ENCODE measurements at places on chromosomes 6 and 20.

DNA sequence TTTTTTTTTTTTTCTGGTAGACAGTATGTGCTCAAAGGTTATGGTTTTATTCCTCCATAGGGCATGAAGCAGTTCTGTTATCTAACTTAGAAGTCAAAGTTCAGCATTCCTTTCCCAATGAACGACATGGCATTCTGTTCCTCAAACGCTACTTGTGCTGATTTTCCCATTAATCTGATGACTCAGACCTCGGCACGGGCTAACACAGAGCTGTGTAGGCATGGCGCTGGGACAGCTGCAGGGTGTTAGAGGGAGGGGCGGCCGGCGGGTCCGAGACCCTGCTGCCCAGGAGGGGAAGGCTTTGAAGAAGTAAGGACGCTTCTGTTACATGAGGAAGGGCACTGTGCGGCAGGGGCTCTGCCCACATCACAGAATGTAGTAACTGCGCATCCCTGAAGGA is 93.6 kb upstream of the AGPAT4 start:
- no peak for DNase-seq

- no peak for DNase-seq
Measured at GRCh38 chr6:131910956-131911355, 40.2 kb downstream of the CCN2 start.

DNA sequence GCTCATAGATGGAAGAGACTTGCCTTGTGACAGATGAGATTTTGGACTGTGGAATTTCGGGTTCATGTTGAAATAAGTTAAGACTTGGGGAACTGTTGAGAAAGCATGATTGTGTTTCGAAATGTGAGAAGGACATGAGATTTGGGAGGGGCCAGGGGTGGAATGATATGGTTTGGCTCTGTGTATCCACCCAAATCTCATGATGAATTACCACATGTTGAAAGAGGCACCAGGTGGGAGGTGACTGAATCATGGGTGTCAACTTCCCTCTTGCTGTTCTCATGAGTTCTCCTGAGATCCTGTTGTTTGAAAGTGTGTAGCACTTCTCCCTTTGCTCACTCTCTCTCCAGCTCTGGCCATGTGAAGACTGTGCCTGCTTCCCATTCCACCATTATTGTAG is 17.9 kb downstream of the AHI1 start:
- DNase-seq, result no peak

GRCh38 chr20:11935212-11936154 is 17.8 kb downstream of the BTBD3 start:
- DNase-seq, result no peak

GRCh38 chr6:136103763-136104311 is 146.3 kb downstream of the MTFR2 start:
- no peak for DNase-seq

GRCh38 chr6:14149053-14149738 is 31.6 kb downstream of the CD83 start:
- DNase-seq, result no peak

DNA sequence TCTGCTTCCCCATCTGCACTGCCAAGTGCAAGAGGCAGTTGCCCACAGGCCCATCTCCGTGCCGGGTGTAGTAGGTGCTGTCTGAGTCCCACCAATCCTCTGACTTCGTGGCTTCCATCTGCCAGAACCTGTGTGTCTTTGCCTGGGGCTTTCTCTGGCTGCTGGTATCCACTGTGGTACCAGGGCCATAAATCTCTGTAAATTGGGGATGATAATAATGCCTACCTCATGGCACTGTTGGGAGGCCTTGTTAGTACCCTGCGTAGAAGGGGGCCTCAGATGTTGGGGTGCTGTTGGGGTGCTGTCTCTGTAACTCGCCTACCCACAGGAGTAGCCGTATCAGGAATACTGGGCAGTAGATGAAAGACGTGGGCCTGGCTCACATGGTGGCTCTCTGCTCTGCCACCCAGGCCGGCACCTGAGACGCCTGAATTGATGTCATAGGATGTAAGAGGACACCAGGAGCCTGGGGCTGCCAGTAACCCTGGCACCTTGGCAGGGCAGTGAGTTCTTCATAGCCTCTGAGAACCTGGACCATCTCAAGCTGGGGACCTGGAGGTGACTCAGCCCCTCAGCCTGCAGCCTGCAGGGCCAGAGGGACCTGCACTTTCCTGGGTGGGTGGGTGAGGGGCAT is 94.1 kb upstream of the RNF24 start:
- DNase-seq, result no peak

DNA sequence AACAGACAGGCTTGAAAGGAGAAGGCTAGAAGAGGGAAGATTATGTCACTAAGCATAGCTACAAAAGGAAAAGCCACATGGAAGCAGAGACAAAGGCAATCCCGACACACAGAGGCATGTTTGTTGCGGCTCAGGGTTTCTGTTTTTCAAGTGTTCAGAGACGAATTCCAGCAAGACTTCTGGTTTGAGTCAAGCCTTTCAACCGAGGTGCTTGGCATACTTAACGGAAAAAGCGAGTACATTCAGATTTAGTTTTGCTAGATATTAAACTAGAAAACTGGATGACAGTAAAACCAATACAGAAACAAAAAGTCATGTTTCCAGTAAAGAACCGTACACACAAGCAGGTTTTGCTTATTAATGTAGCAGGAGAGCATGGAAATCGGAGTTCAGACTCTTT is 27.2 kb downstream of the MCUR1 start:
- DNase-seq, result no peak

DNA sequence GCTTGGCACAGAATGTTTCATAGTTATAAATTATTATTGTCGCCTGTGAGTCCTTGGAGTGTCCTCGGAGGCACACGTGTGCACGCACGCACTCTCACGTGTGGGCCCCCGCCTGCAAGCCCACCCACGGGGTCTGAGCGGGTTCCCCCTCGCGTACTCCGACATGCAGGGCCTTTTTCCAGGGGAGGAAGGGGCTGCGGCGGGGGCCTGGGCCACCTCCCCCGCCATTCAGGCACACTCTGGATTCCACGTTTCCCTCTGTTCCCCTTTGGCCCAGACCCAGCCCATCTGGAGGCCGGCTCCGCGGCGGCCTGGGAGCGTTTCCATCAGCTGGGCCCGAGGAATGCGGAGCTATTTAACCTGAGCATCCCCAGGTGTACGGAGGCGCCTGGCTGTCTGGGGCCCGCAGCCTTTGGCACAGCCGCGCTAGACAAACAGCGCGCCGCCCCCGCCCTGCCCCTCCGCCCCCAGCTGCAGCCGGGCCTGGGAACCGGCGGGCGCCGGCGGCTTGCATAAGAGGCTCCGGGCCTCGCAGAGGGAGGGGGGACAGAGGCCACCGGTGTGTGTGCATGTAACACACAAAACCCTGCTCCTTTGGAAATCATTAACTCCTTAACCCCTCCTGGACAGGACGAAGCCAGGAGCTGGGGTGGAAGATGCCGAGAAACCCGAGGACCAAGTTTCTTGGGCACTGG is 3.3 kb downstream of the ID1 start:
- DNase-seq, result no peak

GRCh38 chr6:14038467-14039437 is 78.8 kb upstream of the CD83 start:
- no peak for DNase-seq

- no peak for DNase-seq
Measured at GRCh38 chr6:137217801-137218472, 1.2 kb downstream of the IFNGR1 start.

DNA sequence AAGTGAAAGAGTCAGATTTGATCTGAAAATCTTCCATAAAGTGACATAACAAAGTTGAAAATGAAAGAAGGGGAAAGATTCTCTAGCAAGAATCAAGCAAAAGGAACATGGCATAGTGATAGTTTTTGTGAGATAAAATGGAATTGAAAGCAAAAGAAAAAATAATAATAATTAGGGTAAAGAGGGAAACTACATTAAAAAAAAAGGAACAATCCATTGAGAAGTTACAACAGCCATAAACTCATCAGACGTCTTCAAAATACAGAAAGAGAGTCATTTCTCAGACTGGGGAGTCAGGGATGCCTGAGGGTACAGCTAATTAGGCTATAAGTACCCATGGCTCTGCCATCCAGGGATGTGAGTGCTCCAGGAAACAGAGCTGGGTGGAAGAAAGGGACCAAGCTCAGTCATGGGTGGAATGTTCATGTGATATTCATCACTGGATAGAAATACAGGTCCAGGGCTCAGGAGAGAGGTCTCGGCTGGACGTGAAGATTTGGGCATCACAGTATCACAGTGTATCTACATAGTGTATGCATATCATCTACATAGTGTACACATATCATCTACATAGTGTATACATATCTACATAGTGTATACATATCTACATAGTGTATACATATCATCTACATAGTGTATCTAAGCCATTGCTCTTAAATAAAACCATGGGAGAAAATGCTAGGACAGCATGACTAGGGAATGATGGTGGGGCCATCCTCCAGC is 29.4 kb downstream of the DUSP22 start:
- DNase-seq, result no peak

- DNase-seq, result no peak
Measured at GRCh38 chr20:18042229-18042628, 15.5 kb downstream of the OVOL2 start.

DNA sequence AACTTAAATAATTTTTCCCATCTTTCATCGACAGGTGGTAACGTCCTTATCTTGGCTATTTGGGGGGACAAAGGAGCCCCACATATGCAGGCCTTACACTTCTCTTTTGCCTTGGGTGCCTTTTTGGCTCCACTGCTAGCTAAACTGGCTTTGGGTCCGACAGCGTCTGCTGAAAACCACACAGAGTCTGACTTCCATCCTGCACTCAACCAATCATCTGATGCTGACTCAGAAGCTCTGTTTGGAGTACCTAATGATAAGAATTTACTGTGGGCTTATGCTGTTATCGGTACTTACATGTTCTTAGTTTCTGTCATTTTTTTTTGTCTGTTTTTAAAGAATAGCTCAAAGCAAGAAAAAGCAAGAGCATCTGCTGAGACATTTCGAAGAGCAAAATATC is 178.5 kb downstream of the SLC16A10 start:
- no peak for DNase-seq

DNA sequence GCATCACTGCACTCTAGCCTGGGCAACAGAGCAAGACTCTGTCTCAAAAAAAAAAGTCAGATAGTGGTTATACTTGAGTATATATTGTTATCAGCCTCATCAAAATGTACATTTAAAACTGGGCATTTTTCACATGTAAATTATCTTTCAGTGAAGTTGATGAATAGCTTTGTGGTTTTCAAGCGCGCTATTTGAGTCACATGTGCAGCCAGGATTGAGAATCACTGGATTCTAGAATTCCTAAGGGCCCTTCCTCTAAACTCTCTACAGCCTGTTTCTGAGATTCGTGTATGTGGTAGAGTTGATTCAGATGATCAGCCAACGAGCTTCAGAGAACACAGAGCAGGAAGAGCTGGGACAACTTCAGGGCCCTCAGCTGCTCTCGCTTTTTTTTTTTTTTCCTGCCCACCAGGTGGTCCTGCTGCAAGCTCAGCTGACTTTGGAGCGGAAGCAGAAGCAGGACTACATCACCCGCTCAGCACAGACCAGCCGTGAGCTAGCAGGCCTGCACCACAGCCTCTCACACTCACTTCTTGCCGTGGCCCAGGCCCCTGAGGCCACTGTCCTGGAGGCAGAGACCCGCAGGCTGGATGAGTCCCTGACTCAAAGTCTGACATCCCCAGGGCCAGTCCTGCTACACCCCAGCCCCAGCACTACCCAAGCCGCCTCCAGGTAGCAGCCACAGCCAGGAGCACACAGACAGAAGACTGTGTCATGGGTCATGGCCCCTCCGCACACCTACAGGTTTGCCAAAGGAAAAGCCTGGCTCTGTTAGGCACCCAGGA is 18.3 kb downstream of the C20orf173 start:
- DNase-seq, result no peak

Data from stimulated activated CD8-positive, alpha-beta memory T cell treated with anti-CD3 and anti-CD28 coated beads, Interleukin-12 subunit alpha, Interleukin-12 subunit beta, amount 100 ng/mL, for 1 hour (primary cell).